ENCODE measurements at places on chromosomes 4 and X.

DNA sequence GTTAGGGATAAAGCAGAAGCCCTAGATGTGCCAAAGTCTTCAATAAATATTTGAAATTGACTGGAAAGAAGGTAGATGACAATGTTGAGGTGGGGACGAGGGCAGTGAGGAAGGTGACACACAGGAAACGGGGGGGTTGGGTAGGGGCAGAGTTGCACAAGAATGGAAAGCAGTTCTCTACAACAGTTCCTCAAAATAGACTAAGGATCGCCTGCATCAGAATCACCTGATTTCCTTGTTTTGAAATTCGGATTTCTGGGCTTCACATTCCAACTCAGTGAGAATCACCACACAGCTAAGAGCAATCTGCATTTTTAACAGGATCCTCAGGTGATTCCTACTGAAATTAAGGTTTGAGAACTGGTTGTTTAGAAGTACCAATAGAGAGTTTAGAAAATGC lies 70.6 kb downstream of the ARFIP1 start:
- DNase-seq, result peak; percentile 38

DNA sequence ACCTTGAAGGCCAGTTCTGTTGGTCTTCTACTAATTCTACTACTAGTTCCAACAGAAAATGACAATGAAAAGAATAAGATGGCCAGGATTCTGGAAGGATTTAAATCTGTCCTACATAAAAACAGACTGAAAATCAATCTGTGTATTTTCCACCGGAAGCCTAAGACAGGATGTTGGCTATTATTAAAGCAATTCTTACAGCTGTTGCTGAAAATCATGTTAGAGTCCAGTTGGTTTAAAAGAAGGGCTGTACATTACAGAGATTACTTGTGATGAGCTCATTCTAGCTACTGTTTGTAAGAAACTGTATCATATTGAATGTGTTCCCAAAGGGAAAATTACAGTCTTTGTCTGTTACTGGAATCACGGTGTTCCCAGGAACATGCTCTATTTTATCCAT lies 54.8 kb upstream of the MAGEB16 start:
- DNase-seq, result no peak

- no peak for DNase-seq
Observed at GRCh38 chr4:110614976-110615352, 7.9 kb downstream of the PITX2 start.

DNA sequence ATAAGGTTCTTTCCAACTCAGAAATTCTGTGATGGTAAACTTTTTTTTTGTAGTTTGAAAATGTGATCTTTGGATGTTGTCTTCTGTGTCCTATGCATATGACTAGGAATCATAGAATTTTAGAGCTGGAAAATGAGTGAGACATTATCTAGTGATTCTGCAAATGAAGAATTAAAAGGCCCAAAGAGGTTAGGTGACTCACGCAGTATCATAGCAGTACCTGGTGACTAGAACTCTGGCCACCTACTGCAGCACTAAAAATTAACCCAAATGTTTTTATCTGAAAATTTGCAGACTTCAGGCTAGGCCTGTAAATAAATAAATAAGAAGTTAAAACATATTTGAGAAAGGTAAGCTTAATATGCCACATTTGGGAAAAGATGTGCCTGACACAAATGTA lies 52.8 kb downstream of the NFKB1 start:
- DNase-seq, result no peak

- no peak for DNase-seq
Observed at GRCh38 chr4:134200811-134201215, 776 bp downstream of the PABPC4L start.

- DNase-seq, result no peak
Observed at GRCh38 chrX:41288641-41289040, 45.3 kb upstream of the DDX3X start.

GRCh38 chr4:81919223-81919622 lies 447.5 kb upstream of the RASGEF1B start:
- DNase-seq, result peak; percentile 35

DNA sequence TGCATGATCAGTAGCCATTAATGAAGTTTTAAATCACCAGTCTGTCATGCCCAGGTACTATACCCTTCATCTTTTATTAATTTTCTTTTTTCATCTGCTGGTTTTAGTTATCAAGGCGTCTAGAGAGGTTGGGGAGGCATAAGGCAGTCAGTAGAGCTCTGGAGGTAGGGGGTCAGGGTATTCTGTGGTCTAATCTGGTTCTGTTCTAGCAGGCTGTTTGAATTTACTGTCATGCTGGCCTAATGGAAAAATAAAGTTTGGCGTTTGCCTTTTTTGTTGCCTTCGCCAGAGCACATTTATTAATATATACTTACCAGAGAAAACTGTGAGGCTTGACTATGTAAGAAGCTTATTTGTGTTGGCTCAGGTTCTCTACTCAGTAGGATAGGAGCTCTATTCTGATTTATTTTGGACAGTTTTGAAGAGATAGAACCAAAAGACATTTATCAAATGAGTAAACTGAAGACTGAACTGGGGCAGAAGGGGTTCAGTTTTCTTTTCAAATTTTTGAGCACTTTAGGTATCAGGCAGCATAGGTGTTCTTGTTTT lies 46.9 kb downstream of the TMEM131L start:
- DNase-seq, result no peak

GRCh38 chr4:48030470-48030869 lies 13.9 kb downstream of the NIPAL1 start:
- no peak for DNase-seq

DNA sequence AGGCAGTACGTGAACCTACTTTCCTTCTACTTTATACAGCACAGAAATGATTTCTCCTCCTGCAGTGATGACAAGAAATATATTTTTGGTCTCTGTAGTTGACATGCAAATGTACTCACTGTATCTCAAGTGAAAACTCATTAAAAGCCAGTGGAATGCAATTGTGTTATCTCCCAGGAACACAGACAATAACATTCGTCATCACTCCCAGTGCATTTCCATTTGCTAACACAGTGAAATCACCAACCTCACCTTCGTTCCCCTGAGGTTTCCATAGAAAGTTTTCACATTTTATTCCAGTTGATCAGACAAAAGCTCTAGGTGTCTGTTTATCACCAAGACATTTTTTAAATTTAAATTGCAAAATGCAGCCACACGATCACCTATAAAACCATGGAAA lies 2.5 kb upstream of the SPANXD start:
- no peak for DNase-seq

DNA sequence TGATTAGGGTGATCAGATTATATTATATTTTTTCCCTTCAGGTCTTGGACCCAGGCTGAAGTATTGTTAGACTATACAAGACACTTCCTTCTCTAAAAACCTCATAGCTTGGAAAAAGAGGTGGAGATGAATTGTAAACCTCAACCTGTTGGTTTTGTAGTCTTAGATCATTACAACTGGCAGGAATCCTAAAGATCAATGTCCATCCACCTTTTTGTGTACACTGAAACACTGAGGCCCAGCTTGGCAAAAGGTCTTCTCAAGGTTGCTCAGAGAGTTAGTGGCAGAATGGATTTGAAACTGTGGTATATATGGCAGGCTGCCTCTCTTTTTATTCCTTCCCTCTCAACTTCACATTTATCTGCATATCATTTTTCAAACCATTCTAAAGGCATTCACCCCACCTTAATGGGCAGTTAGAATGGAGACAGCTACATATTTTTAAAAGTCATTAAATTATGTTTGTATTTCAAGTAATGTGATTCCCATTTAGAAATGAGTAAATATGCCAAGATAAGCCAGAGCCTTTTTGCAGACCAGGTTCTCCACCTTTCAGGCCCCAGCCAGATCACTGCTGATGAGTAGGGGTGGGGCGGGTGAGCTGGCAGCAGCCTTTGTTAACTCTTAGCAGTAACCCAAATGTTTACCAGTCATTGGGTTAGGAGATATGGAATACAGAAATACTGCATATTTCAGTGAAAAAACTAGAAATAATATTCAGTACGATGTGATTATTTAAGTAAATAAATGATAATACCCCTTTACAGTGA lies 243.2 kb upstream of the F9 start:
- DNase-seq, result no peak

DNA sequence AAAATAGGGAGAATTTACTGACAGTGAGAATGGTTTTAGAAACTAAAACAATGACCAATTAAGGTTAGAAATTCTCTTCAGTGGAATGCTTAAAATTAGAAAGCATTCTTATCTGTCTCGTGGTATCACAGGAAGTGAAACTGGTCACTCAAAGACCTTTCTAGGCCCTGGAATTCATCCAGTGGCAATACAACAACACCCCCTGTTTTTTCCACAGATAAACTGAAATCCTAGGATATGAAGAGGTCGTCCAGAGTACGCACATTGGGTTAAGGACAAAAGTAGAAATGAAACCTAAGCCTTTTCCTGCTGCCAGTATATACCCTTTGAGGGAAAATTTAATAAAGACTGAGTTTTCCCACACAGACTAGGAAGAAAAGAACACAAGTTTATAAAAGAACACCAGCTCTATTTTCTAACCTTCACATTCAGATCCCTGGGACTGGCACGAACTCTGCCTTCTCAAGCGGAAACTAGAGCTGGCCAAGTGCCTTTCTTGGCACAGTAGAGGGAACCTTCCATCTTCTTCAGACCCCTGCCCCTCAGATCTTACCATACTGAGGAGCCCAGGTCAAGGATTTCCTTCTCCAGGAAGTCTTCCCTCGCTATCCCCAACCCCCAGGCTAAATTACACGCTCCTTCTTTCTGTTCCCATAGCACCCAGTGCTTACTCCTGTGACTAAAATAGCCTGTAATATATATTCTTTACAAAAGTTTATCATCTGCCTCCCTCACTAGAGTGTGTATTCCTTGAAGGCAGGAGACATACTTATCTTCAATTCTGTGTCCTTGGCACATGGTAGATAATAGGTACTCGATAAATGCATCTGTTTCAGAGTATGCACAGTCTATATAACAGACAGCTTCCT lies 16.9 kb downstream of the LHFPL1 start:
- no peak for DNase-seq

- DNase-seq, result peak; percentile 29
Observed at GRCh38 chr4:83771113-83771705, 235.3 kb downstream of the GPAT3 start.

DNA sequence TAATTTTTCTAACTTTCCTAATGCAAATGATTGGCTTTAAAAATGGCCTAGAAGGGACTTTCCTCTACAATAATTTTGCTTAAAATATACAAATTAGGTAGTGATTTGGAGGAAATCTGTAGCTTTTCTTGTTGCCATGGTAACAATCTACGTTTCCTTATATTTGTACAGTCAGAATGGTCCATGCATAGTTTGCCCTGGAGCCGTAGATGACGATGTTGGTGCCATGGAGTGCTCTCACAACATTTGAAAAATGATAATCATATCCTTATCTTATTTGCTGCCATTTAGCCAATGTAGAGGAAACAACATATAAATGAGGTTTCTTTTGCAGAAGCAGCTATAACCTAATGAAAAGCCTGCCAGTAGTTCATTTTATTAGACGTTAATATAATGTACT lies 89.0 kb upstream of the NMU start:
- no peak for DNase-seq

DNA sequence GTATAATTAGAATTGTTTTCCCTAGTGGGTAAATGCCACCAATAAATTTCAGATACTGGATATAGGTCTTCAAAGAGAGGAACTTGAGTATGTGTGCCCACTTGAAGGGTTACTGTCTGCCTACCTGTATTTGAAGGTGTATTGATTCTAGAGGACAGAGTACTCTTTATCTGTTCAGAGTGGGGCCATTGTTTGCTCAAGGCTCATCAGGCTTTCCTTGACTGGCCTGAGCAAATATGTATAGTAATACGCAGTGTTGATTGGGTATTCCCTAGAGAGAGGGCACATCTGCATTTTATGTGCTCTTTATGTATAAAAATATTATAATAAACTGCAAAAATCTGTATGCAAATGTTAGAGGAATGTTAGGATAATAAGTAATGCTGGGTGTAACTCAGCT lies 23.7 kb downstream of the RP2 start:
- no peak for DNase-seq

GRCh38 chr4:24642981-24643547 lies 58.7 kb upstream of the DHX15 start:
- no peak for DNase-seq

DNA sequence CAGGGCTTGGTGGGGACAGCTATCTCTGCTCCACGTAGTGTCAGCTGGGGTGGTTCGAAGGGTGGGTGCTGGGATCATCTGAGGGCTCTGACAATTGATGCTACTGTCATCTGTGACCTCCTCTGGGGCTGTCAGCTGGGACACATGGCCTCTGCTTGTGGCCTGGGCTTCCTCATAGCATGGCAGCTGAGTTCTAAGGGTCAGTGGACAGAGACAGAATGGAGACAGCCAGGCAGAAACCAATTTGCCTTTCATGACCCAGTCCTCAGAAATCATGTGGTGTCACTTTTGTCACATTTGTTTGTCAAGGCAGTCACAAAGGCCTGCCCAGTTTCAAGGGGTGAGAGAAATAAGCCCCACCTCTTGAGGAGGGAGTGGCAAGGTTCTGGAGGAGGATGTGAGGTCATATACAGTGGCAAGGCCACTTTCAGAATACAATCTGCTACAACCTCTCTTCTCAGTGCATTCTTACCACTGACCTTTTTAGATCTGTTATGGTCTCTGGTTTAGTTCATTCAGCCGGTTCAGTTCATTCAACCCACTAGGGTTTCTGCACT lies 103.6 kb upstream of the BCOR start:
- peak; percentile 37 for DNase-seq

DNA sequence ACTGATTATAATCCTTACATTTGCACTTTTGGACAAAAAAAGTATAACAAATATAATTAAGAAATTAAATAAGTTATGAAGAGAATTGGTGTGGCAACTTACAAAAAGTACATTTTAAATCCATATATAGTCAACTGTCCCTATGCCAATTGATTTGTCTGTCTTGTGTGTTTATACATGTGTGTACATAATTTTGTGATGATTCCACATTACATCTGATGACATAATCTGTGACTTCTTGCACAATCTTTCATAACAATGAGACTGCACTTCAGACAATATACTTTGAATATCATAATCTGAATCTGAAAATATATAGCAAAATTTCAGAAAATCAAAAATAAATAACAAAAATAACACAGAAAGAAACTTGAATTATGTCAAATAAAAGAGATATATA lies 953.4 kb downstream of the FAT4 start:
- no peak for DNase-seq

DNA sequence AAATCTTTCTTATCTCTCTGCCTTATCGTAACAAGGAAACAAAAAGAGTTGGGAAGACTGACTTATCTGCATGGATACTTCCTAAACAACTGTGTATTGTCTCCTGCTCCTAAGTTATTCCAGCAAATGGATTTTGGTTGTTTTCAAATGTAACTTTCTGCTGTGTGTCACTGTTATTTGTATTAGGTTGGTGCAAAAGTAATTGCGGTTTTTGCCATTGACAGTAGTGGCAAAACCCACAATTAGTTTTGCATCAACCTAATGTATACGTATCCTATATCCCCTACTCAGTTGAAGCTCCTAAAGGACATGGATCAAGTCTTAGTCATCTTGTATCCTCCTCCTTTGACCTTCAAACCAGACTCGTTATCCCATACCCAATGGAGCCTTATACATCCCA lies 263.4 kb upstream of the GPR101 start:
- no peak for DNase-seq

GRCh38 chr4:67892253-67892652 lies 8.5 kb upstream of the TMPRSS11D start:
- DNase-seq, result no peak

- DNase-seq, result no peak
Observed at GRCh38 chr4:4343038-4343437, 43.9 kb upstream of the NSG1 start.

All from MM.1S (cell line).